T-helper 9 cell (primary cell): ENCODE measurements at places on chromosomes 1 and 21.

DNA sequence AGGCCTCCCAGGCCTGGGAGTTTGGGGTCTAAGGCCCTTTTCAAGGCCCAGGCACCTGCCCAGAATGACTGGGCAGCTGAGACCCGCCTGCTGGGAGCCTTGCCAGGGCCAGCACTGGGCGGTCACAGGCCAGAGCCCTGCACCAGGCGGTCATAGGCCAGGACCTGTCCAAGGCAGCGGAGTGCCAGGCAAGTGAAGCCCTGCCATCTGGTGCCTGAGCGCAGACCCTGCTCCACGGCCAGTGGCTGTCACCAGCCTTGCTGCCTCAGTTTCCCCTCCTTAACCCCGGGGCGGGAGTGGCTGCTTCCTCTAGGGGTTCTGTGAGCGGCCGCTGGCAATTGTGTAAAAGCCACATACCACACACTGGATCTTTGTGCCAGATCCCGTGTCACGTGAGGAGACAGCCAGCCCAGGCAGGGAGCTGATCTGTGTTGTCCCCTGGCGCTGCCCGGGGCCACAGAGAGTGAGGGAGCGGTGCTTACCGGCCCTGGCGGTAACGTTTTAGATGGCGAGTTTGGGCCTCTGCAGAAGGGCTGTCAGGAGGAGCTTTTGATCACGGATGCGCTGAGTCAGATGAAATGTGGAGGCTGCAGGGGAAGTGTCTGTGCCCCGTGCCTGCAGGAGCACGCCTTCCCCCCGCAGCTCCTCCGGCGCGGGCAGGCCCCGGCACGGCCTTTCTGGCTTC, 4.6 kb downstream of the COL18A1 start:
- DNase-seq = no peak

GRCh38 chr1:246689409-246690008, 34.7 kb upstream of the SCCPDH start:
- no peak for DNase-seq

DNA sequence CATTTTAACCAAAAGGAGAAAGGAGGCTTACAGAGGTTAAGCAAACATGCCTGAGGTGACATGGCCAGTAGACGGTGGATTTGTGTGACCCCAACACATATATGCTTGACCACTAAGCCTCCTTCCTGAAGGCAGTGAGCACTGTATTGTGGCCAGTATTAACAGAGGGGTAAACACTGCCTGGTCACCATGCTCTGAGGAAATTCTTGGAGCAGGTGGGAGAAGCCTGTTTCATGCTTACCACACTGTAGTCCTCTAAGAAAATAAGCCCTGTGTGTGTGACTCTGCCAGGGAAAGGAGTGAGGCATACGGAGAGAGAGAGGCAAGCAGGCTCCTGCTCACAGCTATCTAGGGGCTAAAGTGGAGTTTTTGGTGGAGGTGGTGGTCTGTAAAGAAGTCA, 102.7 kb downstream of the KCND3 start:
- no peak for DNase-seq

GRCh38 chr1:220526294-220526693, 1.6 kb upstream of the MARK1 start:
- no peak for DNase-seq

- no peak for DNase-seq
Measured at GRCh38 chr1:37068897-37069296, 34.6 kb upstream of the GRIK3 start.

GRCh38 chr1:36083635-36084496, at the start of gene TEKT2:
TSS of gene TEKT2 (plus strand) at chr1:36084094. CDS start at chr1:36084922, 828 bp downstream.
- DNase-seq = no peak

DNA sequence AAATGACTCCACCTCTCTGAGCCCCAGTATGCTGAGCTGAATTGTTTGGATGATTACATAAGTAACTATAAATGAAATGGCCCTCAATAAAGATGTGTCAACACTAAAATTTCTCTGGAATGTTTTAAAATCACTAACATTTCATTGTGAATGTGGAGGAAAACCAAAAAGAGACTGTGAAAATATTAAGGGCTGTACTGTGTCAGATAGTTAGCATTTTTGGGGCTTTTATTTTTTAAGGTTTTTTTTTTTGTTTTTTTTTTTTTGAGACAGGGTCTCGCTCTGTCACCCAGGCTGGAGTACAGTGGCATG, 6.3 kb downstream of the MYOC start:
- DNase-seq = no peak

DNA sequence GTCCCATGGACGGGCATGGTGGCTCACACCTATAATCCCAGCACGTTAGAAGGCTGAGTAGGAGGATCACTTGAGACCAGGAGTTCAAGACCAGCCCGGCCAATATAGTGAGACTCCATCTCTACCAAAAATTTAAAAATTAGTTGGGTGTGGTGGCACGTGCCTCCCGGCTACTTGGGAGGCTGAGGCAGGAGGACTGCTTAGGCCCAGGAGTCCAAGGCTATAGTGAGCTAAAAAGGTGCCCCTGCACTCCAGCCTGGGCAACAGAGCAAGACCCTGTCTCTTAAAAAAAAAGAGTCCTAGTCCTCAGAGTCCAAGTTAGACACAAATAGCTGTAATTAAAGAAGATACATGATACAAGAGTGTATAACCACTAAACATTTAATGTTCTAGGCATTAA, 20.1 kb downstream of the TRIT1 start:
- DNase-seq = no peak
